ENCODE measurements at places on chromosomes 5 and 9.

DNA sequence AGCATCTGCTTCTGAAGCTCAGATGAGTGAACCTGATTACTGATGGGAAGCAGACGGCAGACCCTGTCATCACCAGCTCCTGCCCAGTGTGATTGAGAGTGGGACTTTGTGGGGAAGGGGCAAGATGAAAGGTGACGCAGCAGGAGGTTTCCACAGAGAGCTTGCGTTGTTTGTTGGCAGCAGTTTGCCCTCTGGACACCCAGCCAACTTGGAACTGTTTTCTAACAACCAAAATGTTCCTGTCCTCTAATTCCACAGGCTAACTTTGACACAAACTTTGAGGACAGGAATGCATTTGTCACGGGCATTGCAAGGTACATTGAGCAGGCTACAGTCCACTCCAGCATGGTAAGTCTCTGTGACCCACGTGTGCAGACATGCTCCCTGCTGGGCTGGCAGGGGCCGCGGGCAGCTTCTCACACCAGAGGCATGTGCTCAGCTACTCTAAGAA lies 20.9 kb downstream of the CYFIP2 start:
- DNase-seq: no peak

DNA sequence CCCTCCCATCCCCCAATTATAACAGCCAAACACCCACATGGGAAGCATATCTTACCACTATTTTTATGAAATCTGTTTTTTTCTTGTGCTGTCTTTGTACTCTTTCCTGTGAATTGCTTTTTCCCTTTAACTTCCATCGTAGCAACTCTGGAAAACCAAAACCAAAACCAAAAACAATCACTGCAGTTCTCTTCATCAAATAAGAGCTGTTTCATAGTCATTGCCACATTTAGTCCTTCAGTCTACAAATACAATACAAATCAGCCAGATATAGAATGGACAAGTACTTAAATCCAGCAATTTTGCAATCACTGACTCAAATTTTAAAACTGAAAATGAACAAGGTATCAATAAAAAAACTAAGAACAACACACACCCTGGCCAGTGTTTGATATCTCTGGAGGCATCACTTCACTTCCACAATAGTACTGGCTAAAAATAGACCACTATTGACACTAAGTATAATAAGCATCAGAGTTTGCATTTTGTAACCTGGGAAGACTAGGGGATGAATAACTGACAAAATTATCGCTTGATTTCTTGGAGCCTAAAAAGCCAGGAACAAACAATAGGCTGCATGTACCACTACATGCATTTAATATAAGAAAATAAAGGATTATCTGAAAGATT lies 5.4 kb downstream of the PUM3 start:
- no peak for DNase-seq

DNA sequence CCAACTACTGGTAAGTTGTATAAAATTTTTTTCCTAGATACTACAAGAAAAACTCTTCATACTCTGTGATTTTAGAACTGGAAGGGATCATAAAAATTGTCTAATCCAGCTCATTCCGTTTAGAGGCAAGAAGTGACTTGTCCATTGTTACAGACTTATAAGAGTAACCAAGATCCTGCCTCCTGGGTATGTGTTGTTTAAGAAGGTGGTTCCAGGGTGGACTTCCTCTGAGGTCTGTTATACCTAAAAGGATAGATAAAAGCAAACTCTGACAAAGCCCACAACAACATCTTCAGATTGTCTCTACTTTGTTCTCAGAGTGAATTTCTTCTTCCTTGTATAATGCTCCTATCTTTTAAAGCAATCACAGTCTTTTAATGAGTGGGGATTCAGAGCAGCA lies 24.2 kb downstream of the TGFBR1 start:
- no peak for DNase-seq

DNA sequence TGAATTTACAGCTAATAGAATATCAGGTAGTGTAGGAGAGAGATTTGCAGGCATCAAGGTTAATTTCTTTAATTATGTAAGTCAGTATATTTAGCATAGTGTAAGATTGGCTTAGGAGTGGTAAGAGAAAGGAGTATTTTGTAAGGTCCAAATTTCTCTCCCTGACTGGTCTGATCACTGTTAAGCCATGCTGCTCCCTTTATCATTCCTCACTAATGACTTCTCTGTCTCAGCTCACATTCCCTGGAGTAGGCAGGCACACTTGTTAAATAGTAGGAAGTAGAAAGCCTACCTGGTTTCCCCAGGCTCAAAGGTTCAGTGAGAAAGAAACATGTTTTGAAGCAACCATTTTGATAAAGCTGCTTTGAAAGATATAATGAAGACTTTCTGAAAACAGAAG lies 90.7 kb downstream of the SMIM15 start:
- no peak for DNase-seq

DNA sequence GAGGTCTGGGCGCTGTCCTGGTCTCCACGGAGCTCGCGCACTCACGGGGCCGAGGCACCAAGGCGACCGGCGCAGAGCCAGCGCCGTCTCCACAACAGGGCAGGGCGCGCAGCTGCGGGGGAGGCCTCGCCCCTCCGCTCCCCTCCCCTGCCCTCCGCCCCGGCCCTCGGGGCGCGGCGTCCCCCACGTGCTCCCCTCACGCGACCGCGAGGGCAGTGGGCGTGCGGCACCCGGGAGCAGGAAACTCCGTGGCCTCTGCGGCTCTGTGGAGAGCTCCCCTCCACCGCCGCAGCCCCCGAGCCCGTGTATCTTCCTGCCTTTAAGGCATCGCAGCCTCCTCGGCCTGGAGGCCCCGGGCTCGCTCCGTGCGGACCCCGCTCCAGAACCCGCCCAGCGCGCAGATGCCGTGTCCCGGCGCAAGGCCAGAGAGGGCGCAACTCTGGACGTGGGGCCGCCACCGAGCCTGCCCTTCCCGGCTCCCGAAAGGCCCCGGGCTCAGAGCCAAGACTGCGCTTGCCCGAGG lies 708 bp upstream of the TUBB4B start:
- no peak for DNase-seq

All from stimulated activated effector memory CD8-positive, alpha-beta T cell treated with anti-CD3 and anti-CD28 coated beads, Interleukin-12 subunit alpha, Interleukin-12 subunit beta, amount 100 ng/mL, for 72 hours (primary cell).